Mucosa of descending colon (tissue), 3 donors: ENCODE measurements at places on chromosomes 6 and 20.

GRCh38 chr6:169490246-169490641 lies 211.6 kb downstream of the WDR27 start:
- no peak for DNase-seq

GRCh38 chr6:144809969-144810368 lies 524.8 kb downstream of the UTRN start:
- no peak for DNase-seq

GRCh38 chr20:32983459-32984112 lies 20.6 kb downstream of the SUN5 start:
- no peak for DNase-seq

DNA sequence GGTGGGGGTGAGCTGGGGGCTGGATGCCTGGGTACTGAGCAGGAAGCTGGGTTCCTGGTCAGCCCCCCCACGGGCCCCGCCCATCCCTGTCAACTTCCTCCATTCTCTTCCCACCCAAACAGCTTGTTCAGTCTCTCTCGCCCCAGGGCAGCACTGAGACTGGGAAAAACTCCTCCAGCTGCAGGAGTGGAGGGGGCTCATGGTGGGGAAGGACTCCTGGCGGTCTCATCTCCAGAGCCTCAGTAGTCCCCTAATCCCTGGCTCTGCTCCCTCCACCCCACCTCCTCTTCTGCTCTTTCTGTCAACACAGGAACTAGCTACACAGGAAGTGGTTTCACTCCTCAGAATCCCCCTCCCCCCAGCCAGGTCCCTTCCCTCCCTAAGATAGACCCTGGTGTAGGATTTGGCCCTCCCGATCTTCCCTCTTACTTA lies at the start of gene GPSM3:
TSS of gene GPSM3 (minus strand) at position 36 of the 432 bp plus-strand sequence. CDS start 130 bp downstream, outside the sequence.
- peak; percentile 82 for DNase-seq
